ENCODE measurements at places on chromosomes 12 and 14.
A peak's percentile ranks its signal among the peaks of the same experiment; 100 is the strongest.

DNA sequence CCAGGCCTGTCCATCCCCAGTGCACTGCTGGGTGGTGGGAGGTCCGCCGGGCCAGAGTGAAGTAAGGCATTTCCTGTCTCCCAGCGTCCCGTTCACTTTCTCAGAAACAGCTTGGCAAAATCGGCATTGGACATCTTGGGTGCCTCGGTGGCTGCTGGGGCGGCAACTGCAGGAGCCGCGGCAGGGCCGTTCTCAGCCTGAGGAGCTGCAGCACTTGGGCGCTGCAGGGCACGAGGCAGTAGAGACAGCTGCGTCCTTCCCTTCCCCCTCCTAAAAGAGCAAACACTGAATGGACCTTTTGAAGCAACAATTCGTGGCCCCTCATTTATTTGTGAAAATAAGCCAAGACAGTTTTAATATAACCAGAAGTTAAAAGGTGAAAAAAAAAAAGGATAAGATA lies 8.3 kb downstream of the FICD start:
- DNase-seq = no peak

- no peak for DNase-seq
Measured at GRCh38 chr14:69259168-69259526, 811 bp upstream of the GALNT16 start.

GRCh38 chr14:105201925-105202513 lies 20.9 kb upstream of the NUDT14 start:
- DNase-seq = no peak

GRCh38 chr14:31232081-31232480 lies 24.5 kb upstream of the HECTD1 start:
- DNase-seq = no peak

DNA sequence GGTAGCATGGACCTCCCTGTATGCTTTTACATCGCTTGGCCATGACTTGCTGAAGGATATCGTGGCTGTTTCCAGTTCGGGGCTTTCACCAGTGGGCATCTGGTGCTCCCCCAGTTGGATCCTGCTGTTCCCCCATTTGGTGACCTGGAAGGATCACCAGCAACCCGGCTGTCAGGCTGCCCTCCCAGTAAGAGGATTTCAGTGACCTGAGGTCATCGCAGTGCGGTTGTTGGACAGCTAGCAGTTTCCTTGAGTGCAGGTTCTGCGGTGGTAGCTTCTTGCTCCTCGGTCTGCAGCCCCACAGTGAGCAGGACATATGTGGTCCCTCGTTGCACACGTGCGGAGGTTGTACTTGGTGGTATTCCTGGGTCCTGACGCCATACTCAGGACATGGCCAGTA lies 58.7 kb downstream of the TMEM132C start:
- DNase-seq = no peak

DNA sequence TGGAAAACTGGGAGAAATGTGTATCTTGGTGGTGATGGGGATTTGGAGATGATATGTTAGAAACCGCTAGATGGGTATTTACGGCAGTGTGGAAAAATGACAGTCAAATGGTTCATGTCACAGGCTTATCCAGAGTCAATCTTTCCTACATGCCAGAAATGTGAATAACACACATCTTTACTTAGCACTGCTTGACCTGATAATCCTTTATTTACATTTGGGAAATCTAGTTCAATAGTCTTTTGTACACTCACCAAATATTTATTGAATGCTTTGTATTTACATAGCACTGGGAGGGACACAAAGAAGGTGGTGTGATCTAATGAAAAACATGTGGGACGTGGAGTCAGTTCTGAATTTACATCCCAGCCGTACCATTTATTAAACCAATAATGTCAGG lies 208.2 kb downstream of the DIO2 start:
- peak; percentile 58 for DNase-seq

GRCh38 chr14:65195042-65195719 lies 92.9 kb upstream of the MAX start:
- DNase-seq = no peak

GRCh38 chr14:67580336-67581171 lies 19.5 kb downstream of the PIGH start:
- no peak for DNase-seq

DNA sequence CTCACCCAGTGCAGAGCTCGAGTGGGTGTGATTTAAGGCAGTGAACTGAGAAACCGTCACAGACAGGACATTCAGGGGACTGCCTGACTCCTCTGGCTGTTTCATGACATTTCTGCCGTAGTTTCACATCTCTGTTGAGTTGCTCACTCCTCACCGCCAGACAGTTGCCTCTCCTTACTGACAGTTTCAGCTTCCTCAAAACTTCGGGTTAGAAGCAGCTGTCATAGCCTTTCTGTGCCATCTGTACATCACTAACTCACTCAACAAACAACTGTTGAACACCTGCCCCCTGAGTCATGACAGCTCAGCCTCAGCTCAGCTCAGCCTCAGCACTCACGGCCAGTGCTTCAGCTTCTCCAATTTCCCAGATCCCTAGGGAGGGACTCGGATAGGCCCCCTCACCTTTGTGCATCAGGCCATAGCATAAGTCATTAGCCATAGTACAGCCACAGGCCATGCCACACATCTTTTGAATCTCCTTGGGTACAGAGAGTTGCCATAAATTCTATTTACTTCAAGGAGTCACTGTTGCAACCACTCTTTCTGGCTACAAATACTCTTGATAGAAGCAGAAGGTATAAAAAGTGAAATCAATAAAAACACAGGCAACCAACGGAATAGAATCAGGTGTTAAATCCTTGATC lies 6.2 kb upstream of the SLC15A4 start:
- no peak for DNase-seq

GRCh38 chr12:48788524-48788853 lies 400 bp downstream of the ADCY6 start:
- DNase-seq = no peak

GRCh38 chr12:1046727-1047126 lies 55.7 kb downstream of the ERC1 start:
- no peak for DNase-seq

DNA sequence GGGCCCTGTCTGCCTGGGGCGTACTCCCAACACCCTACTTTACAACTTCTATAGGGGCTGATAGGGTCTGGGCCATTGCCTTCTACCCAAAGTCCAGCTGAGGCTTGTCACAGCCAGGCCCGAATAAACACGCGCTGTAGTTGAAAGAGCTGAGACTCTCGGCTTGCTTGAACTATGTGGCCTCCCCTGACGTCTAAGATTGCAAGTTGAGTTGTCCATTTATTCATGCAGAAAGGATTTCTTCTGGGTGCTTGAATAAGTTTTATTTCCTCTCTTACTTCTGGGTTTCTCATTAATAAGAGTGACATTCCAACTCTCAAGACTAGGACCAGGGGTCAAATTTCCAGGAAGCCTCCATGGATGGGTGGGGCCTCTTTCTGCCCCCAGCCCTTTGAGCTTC lies 74.4 kb upstream of the VRK1 start:
- no peak for DNase-seq

- DNase-seq = peak; percentile 73
Measured at GRCh38 chr14:95256002-95256775, 63.5 kb downstream of the CLMN start.

DNA sequence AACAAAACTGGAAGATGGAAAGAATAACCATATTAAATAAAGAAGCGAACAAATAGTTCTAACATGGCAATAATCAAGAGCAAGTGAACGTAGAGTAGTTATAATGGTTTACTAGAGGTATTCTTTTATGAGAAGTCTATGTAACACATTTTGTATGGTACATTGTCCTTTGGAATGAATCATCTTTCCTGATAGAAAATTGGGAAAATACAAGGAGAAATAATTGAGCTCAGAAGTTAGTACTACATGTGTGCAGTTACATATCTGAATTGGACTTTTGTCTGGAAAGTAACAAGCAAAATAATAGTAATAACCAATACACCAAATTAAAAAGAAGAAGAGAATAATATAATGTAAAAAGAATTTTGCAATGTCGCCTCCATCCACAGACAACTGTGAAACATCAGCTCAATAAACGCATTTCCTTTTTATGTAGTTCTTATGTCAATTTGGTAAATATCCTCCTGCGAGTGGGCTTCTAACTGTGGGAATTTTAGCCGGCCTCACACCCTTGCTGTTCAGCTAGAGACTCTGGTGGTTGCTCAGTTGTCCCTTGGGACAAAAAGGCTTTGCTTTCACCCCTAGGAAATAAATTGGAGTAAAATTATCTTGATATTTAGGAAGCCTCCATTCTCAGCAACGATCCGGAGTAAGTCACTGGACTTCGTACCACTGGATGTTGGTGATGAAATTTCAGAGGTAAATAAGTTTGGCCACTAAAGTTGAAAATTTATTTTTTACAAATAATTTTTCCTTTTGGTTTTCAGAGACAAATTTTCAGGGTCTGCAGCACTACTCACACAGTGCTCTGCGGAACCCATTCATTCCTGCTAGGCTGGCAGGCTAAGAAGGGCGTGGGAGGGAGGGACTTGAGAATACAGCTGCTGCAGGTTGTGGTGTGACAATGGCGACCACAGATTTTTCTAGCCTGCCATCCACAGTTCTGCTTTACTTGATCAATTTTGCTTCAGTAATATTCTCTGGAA lies 1.1 kb upstream of the TUBA1A start:
- DNase-seq = peak; percentile 64

- peak; percentile 67 for DNase-seq
Measured at GRCh38 chr12:30152705-30153104, 369.0 kb upstream of the TMTC1 start.

All from NCI-H510A treated with DMSO at 0.1 percent for 48 hours (cell line).